ENCODE measurements at places on chromosomes 13 and 19.

DNA sequence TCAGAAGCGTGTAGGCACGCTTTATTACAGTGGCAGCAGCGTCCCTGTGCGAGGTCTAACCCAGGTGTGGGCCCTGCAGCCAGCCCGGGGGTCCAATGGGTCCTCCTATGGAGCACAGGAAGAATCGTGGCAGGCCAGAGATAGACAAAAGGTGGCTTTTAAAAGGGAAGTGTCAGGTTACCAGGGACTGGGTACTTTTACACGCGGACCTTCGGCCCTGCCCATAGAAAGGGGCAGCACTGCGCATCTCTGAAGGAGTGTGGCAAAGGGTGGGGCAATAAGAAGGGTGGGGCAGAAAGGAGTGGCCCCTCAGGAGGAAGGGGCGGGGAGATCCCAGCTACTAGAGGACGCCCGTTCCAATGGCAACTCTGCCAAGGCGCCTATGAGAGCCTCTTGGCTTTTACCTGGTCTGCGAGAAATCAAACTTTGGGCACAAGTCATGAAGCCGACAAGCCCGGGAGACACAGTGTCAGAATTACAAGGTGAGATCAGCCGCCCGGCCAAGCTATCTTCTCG is 1419.8 kb downstream of the UQCRFS1 start:
- peak; percentile 75 for DNase-seq

GRCh38 chr13:88103824-88104223 is 432.7 kb downstream of the SLITRK5 start:
- no peak for DNase-seq

GRCh38 chr19:17305517-17306284 is at the start of gene MRPL34:
Gene MRPL34, plus strand, starts transcription at chr19:17305872. Its CDS starts 21 bp downstream, at chr19:17305893.
- peak; percentile 99 for DNase-seq

DNA sequence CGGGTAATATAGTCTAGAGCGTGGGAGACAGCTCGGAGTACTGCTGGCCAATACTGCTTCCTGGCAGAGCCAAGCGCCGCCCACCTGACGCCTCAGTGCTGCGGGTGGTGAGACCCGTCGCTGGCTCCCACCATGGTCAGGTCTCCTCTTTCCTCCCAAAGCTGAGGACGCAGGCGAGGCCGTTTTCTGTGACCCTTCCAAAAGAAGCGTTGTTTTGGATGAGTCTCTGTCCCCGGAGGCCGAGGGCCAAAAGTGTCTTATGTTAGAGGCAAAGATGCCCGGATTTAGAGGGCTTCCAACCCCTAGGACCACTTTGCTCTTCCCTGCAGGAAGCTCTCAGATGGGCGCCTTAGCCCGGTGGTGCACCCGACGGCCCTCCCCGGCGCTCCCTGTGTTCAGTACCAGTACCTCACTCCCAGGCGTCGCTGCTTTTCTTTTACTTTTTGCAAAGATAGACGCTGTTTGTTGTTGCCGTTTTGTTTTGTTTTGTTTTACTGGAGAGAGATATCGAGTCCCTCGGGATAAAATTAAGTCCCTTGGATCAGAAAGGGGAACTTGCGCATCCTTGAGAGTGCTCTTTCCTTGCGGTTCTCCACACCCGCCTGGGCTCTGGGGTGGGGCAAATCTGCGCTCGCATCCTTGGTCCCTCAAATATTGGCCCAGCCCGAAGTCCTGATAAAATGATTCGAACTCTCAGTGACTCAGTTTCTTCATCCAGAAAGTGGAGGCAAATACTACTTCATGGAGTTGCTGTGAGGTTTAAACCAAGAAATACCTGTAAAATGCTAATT is 7.0 kb downstream of the PDX1 start:
- no peak for DNase-seq

- DNase-seq = peak; percentile 42
Observed at GRCh38 chr13:20197361-20197834, 4.7 kb upstream of the GJB2 start.

DNA sequence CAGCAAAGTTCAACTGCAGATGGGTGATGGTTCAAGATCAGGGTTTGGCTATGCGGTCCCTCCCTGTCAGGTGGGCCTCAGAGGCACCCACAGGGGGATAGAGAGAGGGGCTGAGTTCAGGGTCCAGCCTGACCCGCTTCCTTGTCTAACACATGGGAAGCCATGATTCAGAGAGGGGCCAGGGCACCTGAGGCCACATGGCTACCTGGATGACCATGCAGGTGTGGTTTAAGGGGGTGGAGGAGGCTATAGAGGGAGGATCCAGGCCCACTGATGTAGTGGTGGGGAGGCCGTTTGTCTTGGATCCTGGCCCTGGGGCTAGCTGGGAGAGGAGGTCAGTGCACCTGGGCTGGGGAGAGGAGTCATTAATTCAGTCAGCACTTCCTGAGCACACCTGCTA is 56.7 kb downstream of the ZNF536 start:
- DNase-seq = no peak

DNA sequence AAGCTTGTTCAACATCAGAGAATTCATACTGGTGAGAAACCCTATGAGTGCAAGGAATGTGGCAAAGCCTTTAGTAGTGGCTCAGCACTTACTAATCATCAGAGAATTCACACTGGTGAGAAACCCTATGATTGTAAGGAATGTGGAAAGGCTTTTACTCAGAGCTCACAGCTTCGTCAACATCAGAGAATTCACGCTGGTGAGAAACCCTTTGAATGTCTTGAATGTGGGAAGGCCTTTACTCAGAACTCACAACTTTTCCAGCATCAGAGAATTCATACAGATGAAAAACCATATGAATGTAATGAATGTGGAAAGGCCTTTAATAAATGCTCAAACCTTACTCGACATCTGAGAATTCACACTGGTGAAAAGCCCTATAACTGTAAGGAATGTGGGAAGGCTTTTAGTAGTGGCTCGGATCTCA is 25.2 kb downstream of the ZNF383 start:
- DNase-seq = no peak

DNA sequence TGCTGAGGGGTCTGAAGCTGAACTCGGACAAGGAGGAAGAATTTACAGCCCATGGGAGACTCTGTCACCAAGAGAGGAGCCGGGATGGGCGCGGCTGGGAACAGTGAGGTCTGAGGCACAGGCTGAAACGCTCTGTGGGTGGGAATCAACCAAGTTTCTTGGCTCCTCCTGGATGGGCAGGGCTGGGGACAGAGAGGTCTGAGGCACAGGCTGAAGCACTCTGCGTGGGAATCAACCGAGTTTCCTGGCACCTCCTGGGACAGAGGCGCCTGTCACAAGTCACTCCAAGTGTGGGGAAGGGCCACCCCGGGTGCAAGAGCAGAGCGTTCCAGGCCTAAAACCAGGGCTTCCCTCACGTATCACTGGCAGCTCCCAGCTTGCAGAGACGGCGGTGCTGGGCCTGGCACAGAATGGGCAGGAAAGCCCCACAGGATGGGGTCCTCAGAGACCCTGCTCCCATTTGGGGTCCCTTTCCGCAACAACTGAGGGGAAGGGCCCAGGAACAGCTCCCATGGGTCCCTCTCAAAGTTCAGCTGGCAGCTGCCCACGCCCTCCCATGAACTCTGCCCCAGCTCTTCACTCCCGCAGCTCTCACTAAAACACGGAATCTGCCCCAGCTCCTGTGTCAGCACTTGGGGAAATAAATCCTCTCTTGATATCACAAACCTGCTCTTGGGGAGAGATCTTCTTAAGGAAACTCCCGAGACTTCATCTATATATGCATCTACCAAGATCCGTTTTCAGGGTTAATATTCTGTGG is 18.5 kb downstream of the AP3D1 start:
- DNase-seq = no peak

DNA sequence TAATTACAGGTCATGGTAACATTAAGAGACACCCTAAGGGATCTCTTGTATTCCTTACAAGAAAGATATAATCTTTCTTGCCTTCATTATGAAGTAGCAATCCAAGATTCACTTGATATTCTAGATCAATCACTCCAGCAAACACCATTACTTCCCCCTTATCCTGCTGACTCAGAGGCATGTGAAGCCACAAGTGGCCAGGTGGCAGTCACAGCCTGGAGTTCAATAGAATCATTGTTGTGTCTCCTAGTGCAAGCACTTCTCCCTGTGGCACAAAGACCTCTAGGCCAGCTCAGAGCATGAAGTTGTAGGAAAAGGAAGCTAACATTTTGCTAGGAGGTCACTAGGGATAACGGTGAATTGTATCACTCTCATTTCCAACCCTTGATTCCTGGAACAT is 864.3 kb upstream of the ATXN8OS start:
- DNase-seq = no peak

GRCh38 chr19:1512671-1513498 is at the start of gene ADAMTSL5:
Gene ADAMTSL5, minus strand, starts transcription at chr19:1513019. Its CDS starts 2,076 bp downstream, at chr19:1510943.
- peak; percentile 73 for DNase-seq

DNA sequence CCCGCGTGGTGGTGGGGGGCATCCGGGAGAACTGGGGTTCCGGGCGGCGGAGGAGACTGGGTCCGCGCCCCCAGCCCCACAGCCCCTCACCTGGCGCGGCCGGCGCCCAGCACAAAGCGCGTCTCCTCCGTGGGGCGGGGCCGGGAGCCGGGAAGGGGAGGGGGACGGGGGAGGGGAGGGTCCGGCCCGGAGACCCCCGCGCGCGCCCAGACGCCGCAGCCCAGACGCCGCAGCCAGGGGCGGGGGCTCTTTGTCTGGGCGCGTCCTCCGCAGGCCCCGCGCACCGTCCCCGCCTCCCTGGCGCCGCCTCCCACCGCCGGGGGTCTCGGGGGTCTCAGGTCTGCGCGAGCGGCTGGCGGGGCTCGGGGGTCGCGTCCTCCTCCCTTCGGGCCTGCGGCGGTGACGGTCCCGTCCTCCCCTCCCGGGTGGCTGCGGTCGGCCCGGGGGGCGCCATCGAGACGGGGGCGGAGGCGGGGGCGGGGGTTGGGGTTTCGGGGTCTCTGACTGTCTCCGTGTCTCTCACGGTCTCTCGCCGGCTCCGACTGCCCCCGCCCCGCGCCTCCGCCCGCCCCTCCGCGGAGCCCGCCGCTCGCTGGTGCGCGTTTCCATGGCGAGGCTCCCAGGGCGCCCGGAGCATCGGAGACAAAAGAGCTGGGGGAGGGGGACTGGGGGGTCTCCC is at the start of gene PLPPR3:
TSS of gene PLPPR3 (minus strand) at position 131 of the 679 bp plus-strand sequence. CDS start 396 bp downstream, outside the sequence.
- DNase-seq = no peak

DNA sequence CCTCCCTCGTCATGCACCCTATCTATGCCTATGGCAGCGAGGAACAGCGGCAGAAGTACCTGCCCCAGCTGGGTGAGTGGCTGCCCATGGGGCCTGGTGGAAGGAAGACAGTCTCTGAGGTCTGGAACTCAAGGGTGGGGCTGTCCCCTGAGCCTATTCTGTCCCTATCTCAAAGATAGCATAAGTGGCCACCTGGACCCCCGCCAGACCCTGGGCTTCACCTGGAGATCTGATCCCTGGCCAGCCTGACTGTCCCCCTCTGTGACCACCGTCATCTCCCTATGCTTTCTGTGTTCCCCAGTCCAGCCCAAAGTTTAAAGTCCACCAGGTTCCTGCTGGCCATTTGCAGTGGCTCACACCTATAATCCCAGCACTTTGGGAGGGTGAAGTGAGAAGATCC is 2.6 kb downstream of the GCDH start:
- no peak for DNase-seq

- DNase-seq = no peak
Observed at GRCh38 chr19:45922281-45922680, 7.7 kb upstream of the NANOS2 start.

DNA sequence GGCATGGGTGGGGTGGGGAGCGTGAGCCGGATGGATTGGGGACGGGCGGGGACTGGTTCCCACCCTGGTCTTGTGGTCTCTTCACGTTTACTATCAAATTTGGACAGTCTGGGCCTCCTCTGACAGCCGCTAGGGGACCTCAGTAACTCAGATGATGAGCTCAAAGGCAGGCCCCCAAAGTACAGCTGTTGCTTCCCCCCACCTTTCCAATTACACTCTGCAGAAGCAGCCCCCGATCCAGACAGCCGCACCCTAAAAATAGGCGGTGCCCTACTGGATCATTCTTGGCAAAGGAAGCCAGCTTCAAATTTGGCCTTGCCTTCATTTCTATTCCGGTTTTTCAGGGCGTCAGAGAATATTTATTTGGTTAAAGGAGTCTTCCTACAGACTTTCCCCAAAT is 1.9 kb upstream of the FOXO1 start:
- DNase-seq = no peak

DNA sequence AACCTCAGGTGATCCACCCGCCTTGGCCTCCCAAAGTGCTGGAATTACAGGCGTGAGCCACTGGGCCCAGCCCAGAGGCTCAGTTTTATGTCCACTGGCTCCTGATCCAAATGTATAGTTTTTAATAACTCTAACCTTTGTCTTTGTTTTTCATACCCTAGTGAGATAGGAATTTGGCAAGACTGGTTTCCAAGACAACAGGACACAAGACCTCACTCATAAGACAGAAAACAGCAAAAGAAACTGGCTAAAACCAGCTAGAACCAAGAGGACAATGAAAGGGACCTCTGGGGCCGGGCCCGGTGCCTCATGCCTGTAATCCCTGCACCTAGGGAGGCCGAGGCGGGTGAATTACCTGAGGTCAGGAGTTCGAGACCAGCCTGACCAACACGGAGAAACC is 27.6 kb downstream of the CPT1C start:
- peak; percentile 28 for DNase-seq

DNA sequence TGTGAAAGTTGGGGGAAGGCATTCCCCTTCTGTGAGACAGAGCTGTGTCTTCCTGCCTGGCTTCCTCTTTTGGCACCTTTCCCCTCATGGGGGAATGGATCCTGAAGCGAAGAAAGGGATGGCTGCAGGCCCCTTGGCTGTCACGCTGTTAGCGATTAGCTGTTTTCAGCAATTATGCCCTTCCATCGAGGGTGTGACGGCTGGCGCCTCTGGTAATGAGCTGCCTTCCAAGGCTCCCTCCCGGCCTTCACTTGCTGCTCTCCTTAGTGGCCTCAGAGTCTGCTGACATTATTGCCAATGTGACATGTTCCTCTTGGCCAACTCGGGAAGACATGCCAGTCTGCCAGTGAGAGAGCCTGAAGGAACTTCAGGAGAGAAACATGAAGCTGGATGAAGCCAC is 162.1 kb downstream of the ZIC5 start:
- no peak for DNase-seq

DNA sequence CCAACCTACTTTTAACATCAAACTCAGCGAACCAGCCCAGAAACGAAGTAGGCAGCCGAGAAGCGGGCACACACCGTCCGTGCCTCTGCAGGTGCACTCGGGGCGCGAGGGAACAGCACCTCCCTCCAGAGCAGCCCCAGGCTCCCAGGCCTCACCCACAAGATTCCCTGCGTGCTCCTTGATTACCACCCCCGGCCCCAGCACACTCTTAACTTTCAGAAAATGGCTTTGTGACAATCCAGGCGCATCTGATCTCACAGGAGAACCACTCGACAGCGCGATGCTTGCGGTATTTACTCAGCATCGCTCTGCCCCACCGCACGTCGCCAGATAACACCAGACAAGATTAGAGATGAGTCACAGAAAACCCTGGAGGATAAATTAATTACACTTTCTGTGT is 134.9 kb upstream of the SPACA7 start:
- DNase-seq = no peak

DNA sequence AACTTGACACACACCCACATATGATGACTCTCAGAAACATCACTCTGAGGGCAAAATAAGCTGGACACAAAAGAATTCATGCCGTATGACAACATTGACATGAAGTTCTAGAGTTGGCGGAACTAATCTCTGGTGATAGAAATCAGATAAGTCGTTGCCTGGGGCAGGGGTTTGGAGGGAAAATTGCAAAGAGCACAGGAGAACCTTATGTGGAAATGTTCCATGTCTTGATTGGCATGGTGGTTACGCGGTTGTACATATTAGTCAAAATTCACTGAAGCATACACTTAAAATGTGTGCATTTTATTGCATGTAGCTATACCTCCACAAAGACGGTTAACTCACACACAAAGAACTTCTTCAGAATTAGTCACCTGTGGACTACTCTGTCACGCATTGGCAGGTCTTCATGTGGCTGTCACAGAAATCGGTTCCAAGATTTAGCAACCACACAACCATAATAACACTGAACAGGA is 137.8 kb upstream of the GJB6 start:
- no peak for DNase-seq
